ENCODE measurements at places on chromosomes 4 and X.

GRCh38 chr4:146381263-146381872 is 140.4 kb downstream of the SLC10A7 start:
- no peak for DNase-seq

DNA sequence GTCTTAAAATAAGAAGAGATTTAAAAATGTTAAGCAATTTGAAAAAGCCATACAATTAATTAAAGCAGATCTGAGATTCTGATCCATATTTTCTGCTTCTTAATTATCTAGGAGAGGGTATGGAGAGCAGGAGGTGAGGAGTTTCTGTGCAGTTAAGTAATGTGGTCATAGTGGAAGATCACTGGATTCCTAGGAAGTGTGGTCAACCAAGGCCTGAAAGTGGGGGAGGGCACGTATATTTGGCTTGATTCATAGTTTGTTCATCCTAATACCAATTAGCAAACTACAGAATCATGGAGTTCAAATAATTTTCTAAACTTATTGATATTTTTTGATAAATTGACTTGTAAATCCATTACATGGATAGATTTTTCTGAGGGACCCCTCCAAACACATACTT is 768.3 kb downstream of the RAPGEF2 start:
- no peak for DNase-seq

- DNase-seq: no peak
Observed at GRCh38 chrX:3134316-3134945, 93.2 kb downstream of the ARSF start.

GRCh38 chr4:8666581-8666980 is 74.0 kb downstream of the CPZ start:
- no peak for DNase-seq

GRCh38 chrX:151174581-151175282 is 1.7 kb upstream of the GPR50 start:
- no peak for DNase-seq

Data from NCI-H2107 (cell line).